Keratinocyte (primary cell): ENCODE measurements at places on chromosomes 11 and 22.

DNA sequence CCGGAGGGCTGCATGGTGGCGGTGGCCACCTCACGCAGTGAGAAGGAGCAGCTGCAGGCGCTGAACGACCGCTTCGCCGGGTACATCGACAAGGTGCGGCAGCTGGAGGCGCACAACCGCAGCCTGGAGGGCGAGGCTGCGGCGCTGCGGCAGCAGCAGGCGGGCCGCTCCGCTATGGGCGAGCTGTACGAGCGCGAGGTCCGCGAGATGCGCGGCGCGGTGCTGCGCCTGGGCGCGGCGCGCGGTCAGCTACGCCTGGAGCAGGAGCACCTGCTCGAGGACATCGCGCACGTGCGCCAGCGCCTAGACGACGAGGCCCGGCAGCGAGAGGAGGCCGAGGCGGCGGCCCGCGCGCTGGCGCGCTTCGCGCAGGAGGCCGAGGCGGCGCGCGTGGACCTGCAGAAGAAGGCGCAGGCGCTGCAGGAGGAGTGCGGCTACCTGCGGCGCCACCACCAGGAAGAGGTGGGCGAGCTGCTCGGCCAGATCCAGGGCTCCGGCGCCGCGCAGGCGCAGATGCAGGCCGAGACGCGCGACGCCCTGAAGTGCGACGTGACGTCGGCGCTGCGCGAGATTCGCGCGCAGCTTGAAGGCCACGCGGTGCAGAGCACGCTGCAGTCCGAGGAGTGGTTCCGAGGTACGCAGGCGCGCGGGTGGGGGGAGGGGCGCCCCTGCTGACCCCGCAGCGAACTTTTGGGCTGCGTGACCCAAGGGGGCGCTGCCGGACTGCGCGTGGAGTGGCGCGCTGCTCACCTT lies 670 bp downstream of the NEFH start:
- H3K27ac ChIP-seq = no peak overlapping the region
- peaks cover 56% of the 10 kb centered on the region for H3K27me3 ChIP-seq
- H3K4me1 ChIP-seq = no peaks in the 10 kb centered on the region
- H3K36me3 ChIP-seq = no peaks in the 10 kb centered on the region

DNA sequence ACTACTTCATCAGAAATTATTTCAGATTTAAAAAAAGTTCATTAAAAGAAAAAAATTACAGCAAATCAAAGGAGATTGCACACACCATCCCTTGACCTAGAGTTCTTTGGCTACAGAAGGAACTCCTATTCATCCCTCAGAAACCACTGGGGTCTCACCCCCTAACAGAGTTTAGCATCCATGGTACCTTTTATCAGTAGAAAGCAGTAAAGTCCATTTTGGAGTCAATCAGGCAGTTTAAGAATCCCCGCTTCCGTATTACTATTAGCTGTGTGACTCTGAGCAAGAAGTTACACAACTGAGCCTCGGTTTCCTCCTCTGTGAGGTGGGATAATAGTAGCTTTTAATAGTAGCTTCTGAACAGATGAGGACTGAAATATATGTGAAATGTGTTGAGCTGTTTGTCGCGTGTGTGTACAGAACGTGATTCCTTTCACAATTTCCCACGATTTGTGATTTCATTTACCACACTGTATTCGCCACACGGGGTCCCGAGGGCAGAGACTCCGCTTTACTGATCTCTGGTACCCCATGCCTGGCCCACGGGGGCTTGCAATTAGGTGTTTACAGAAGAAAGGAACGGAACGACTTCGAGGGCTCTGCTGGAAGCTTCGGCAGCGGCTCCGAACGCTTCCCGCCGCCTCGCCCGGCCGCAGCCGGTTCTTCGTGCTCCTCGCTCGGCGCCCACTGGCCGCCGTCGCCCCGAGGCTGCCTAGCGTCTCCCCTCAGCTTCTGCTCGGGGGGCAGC lies 72.5 kb upstream of the ZBED5 start:
- DNase-seq = no peak
- no peaks in the 10 kb centered on the region for H3K27me3 ChIP-seq
- H3K36me3 ChIP-seq = no peaks in the 10 kb centered on the region
- peak overlapping the region; percentile 73 for H3K4me3 ChIP-seq

DNA sequence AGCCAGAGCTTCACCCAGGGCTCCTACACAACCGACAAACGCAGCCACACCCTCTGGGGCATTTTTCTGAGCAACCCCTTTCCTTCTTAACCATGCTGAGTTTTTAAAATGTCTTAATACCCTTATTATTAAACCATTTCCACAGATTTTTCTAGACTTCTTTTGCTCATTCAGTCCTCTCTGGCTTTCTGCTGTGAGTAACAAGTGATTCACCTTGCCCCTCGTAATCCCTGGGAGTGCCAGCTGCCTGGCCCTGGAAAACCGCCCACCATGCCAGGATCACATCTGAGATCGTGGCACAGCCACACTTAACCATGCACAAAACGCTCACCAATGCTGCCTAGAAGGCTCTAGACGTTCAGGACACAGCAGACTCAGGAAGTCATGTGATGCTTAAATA lies 25.4 kb downstream of the YPEL1 start:
- no peak for DNase-seq
- no peaks in the 10 kb centered on the region for H3K27me3 ChIP-seq
- H3K27ac ChIP-seq = no peak overlapping the region
- no peak overlapping the region for H3K4me3 ChIP-seq
- H3K4me1 ChIP-seq = peaks cover 32% of the 10 kb centered on the region

DNA sequence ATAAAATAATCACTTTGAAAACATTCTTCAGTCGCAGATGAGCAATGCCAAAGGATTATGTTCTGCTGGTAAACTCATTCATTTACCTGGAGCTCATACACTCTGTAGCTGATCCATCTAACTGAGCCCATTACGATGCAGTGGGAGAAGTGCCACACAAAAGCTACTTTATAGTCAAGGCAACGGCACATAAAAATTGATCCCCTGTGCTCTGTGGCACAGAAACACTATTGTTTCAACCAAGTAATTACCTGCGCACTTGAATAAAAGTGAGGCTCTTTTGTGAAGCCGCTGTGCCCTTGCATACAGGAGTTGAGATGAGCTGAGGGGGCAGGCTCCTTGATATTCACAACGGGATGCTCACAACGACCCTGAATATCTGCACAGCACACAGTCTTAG lies 7.2 kb downstream of the DKK3 start:
- peaks cover 61% of the 10 kb centered on the region for H3K36me3 ChIP-seq
- peaks cover 48% of the 10 kb centered on the region for H3K4me1 ChIP-seq
- H3K27ac ChIP-seq = no peak overlapping the region
- no peak overlapping the region for H3K4me3 ChIP-seq

- H3K36me3 ChIP-seq = peaks cover 27% of the 10 kb centered on the region
- H3K4me3 ChIP-seq = no peak overlapping the region
- no peak overlapping the region for H3K27ac ChIP-seq
- no peaks in the 10 kb centered on the region for H3K27me3 ChIP-seq
These were observed 15.5 kb downstream of the TSKU start for GRCh38 chr11:76798671-76799065.

DNA sequence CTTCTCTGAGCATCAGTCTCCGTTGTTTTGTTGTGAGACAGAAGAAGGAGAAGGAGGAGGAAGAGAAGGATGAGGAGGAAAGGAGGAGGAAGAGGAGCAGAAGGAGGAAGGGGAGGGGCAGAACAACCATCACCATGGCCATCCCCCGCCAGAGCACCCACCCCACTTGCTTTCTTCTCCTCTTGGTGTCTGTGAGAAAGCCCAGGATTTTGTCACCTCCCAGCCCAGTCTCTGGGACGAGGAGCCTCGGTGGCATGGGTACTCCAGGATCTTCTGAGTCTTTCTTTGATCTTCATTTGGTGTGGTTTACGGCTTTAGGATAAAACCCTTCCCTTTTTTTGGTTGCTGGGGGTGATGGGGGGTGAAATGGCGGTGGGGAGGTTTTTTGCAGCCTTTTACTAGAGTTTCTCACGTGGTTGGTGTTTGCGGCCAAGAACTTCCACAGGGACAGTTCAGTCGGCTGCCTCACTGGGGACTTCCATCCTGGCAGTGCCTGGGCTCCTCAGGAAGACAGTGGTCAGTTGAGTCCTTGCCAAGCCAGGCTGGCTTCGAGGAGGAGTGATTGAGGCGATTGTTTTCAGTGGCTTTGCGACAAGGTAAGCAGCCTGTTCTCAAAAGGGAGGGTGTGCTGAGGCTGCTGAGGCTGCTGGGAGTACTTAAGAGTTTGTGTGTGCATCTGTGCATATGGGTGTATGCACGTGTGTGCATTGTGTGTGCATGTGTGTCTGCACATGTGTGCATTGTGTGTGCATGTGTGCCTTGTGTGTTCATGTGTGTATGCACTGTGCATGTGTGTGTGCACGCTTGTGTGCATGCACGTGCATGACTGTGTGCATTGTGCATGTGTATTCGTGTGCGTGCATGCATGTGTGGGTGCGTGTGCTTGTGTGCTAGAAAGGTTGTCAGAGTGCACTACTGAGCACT lies 567.5 kb downstream of the TBC1D22A start:
- no peak overlapping the region for H3K4me3 ChIP-seq
- no peaks in the 10 kb centered on the region for H3K27me3 ChIP-seq
- peak overlapping the region; percentile 43 for H3K27ac ChIP-seq
- H3K4me1 ChIP-seq = peaks cover 6% of the 10 kb centered on the region
- no peaks in the 10 kb centered on the region for H3K36me3 ChIP-seq
- DNase-seq = no peak

DNA sequence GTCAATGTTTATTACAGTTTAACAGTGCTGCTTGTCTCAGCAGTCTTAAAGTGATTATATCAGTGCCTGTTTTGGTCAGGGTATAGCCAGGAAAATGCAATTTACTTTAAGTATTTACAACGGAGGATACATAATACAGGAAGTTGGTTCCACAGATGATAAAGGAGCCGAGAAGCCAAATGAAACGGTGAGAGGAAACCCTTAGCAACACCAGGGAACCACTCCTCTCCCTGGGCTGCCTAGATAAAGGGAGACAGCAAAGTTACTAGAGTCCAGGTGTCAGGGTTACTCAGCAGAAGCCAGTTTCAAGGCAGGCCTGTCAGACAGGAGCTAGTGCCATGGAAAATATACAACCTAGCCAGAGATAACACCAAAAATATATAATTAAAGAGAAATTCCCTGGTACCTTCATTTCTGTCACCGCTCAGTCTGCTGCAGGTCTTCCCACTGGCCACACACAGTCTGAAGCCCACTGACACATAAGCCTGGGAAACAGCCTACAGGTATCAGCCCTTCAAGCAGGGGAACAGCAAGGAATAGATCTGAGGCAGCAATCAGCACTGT lies 55.5 kb downstream of the FAM76B start:
- no peaks in the 10 kb centered on the region for H3K36me3 ChIP-seq
- no peaks in the 10 kb centered on the region for H3K4me1 ChIP-seq
- H3K27ac ChIP-seq = no peak overlapping the region
- no peak for DNase-seq
- no peak overlapping the region for H3K4me3 ChIP-seq

GRCh38 chr11:72836111-72836510 lies 21.9 kb downstream of the ATG16L2 start:
- no peak overlapping the region for H3K27ac ChIP-seq
- H3K4me3 ChIP-seq = no peak overlapping the region
- peaks cover 29% of the 10 kb centered on the region for H3K4me1 ChIP-seq
- no peaks in the 10 kb centered on the region for H3K36me3 ChIP-seq
- DNase-seq = no peak

GRCh38 chr11:1339066-1339675 lies 29.7 kb upstream of the TOLLIP start:
- no peak for DNase-seq
- H3K4me1 ChIP-seq = peaks cover 8% of the 10 kb centered on the region
- no peak overlapping the region for H3K4me3 ChIP-seq
- no peak overlapping the region for H3K27ac ChIP-seq

GRCh38 chr22:32735526-32735925 lies 66.0 kb upstream of the TIMP3 start:
- H3K4me1 ChIP-seq = no peaks in the 10 kb centered on the region
- H3K27ac ChIP-seq = no peak overlapping the region
- peaks cover under 1% of the 10 kb centered on the region for H3K27me3 ChIP-seq
- no peaks in the 10 kb centered on the region for H3K36me3 ChIP-seq
- H3K4me3 ChIP-seq = no peak overlapping the region
- no peak for DNase-seq

GRCh38 chr11:116169776-116170175 lies 603.0 kb downstream of the BUD13 start:
- H3K27me3 ChIP-seq = no peaks in the 10 kb centered on the region
- no peaks in the 10 kb centered on the region for H3K36me3 ChIP-seq
- no peak for DNase-seq
- H3K4me1 ChIP-seq = no peaks in the 10 kb centered on the region

- no peaks in the 10 kb centered on the region for H3K36me3 ChIP-seq
- no peaks in the 10 kb centered on the region for H3K4me1 ChIP-seq
- no peak overlapping the region for H3K27ac ChIP-seq
These were observed 196.7 kb upstream of the TBCEL start for GRCh38 chr11:120827198-120827597.

DNA sequence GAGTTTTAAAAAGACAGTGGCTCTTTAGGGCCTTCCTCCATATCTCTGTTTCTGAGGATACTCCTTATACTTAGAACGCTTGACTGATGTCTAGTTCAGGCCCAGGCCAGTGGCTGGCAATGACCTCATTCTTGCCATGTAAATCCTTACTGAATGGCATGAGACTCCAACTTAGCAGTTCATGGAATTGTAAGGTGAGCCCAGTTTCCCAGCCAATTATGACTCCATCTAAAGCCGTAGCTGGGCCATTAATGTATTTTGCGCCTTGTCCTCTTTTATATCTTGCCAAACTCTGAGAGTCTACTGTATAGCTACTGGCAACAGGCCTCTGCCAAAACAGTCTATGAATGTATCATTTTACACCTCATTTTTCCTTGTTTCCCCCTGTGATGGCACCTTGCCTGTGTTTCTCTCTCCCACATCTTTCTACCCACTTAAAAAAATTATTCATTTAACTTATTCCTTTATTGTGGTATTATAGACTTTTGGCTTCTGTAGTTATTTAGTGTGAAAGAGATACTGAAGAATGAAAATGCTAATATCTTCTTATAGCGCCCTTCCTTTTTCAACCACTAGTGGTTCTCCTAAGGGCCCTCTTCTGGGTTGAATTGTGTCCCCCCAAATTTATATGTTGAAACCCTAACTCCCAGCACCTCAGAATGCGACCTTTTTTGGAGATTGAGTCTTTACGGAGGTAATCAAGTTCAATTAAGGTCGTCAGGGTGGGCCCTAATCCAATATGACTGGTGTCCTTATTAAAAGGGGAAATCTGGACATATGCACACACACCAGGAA lies 67.4 kb downstream of the ZNRF3 start:
- no peaks in the 10 kb centered on the region for H3K4me1 ChIP-seq
- H3K27ac ChIP-seq = no peak overlapping the region
- no peak overlapping the region for H3K4me3 ChIP-seq
- peaks cover 4% of the 10 kb centered on the region for H3K36me3 ChIP-seq
- no peak for DNase-seq

- no peak overlapping the region for H3K27ac ChIP-seq
- no peaks in the 10 kb centered on the region for H3K4me1 ChIP-seq
- DNase-seq = no peak
- no peaks in the 10 kb centered on the region for H3K27me3 ChIP-seq
- H3K36me3 ChIP-seq = peaks cover 4% of the 10 kb centered on the region
- no peak overlapping the region for H3K4me3 ChIP-seq
These were observed 147.0 kb downstream of the TBC1D22A start for GRCh38 chr22:46909237-46910030.
